ENCODE measurements at places on chromosomes 1 and 21.

DNA sequence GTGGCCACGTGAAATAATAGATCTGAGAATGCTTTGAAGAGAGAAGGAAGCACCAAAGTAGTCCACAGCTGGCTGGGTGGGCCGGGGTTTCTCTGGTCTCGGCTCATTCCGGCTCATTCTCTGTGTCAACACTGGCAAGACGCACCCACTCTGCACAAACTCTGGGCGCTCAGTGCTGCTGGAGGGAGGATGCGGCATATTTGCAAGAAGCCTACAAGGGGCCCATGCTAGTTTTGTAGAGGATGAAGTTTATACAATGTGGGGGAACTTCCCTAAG is 28.8 kb upstream of the TMPRSS2 start:
- DNase-seq = no peak

GRCh38 chr1:172356620-172357019 is 63.9 kb upstream of the C1orf105 start:
- peak; percentile 84 for DNase-seq

GRCh38 chr1:70667494-70668170 is 256.6 kb downstream of the CTH start:
- DNase-seq = no peak

DNA sequence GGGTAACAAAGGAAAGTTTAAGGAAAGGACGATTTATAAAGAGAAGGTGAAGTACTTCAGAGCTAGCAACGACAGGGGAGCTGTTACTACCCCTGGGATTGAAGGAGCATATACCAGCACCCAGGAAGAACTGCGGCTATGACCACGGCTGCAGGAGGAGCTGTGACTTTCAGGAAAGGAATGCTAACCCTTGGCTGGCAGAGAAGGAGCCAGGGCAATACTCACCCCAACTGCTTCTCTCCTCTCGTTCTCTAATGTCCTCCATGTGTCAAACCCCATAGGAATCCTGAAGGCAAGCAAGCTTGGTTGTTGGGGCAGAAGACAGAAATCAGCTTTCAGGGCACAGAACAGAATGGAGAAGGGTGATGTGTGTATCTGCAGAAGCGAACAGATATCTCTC is 120.5 kb downstream of the TMEM53 start:
- DNase-seq = peak; percentile 39

- peak; percentile 87 for DNase-seq
Observed at GRCh38 chr1:91635763-91636162, 135.1 kb downstream of the CDC7 start.

- DNase-seq = no peak
Observed at GRCh38 chr1:223126741-223127140, 16.3 kb downstream of the TLR5 start.

DNA sequence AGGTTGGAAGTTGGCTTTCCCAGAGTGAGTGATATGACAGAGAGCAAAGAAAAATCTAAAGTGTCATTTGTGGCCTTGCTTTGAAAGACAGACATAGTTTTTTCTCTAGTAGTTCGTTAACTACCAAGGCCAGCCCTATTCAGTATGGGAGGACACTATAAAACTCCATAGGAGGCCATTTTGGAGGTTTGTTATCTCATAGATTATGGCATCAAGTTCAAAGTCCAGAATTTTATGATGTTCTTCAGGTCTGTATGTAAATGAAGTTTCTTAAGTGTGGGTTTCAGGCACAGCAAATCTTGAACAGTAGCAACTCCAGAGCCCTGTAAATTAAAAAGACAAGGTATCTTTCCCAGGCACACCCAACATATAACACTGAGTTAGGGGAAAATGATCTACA is 437.1 kb downstream of the PLPP3 start:
- DNase-seq = no peak

DNA sequence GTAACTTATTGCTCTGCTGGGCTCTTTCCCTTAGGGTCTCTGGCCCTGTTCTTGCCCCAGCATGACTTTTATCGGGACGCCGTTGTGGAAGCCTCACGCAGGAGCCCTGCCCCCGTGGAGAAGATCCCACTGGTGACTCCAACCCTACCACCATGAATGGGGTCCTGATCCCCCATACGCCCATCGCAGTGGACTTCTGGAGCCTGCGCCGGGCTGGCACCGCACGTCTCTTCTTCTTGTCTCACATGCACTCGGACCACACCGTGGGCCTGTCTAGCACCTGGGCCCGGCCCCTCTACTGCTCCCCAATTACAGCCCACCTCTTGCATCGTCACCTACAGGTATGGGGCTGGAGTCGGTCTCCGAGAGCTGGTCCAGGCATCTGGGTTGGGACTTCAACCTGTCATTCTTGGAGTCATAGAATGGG is 322 bp downstream of the DCLRE1B start:
- DNase-seq = no peak

DNA sequence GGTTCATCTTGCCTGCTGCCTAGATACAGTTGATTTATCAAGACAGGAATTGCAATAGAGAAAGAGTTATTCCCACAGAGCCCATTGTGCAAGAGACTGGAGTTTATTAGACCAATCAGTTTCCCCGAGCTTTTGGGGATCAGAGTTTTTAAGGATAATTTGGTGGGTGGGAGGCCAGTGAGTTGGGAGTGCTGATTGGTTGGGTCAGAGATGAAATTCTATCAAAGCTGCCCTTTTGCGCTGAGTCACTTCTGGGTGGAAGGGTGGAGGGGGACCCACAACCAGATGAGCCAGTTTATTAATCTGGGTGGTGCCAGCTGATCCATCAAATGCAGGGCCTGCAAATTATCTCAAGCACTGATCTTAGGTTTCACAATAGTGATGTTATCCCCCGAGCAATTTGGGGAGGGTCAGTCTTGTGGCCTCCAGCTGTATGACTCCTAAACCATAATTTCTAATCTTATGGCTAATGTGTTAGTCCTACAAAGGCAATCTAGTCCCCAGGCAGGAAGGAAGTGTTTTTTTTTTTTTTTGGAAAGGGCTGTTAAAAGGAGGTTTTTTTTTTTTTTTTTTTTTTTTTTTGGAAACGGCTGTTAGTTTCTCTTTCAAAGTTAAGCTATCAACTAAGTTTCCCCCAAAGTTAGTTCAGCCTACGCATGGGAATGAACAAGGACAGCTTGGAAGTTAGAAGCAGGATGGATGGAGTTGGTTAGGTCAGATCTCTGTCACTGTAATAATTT is 7.4 kb downstream of the SLC16A4 start:
- peak; percentile 50 for DNase-seq

GRCh38 chr1:196306421-196306820 is 301.8 kb downstream of the KCNT2 start:
- no peak for DNase-seq

- DNase-seq = peak; percentile 43
Observed at GRCh38 chr1:98045211-98045766, 124.5 kb upstream of the DPYD start.

DNA sequence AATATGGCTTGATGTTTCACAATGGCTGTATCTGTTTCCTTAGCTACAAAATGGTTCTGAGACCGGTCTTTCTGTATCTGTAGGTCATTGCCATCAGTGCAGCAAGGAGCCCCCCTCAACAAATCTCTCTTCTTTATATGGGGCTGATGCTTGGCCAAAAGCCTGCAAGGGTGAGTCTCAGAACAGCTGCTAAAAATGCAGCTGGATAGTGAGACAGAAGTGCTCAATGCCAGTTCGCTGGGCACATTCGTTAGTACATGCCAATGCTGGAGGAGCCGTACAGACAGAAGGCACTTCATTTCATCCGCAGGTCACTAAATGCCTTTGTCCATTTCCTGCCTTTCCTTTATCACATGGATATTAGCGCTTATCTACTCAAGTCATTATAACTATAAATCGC is 67.3 kb downstream of the RUNX1 start:
- DNase-seq = no peak
